ENCODE measurements at places on chromosomes 5 and 9. TPM values are rescaled to one million over a fixed set of nuclear protein-coding genes. Genes with fewer than 3 reads are reported as not detected.

UIMC1 gene
- 16.3 TPM for polyA plus RNA-seq

SPINK5 gene
- polyA plus RNA-seq = 1,309 TPM

REXO4 gene
- 15.2 TPM for polyA plus RNA-seq

ZCCHC7 gene
- 5.7 TPM for polyA plus RNA-seq

C5orf52 gene
- polyA plus RNA-seq = not detected

ENTPD2 gene
- polyA plus RNA-seq = 1.6 TPM
